ENCODE measurements at places on chromosomes 1 and 21. TPM values are rescaled to one million over a fixed set of nuclear protein-coding genes. Genes with fewer than 3 reads are reported as not detected.

Gene DDR2
- 0.21 TPM for total RNA-seq

Gene RYR2
- total RNA-seq: 0.04 TPM

DNA sequence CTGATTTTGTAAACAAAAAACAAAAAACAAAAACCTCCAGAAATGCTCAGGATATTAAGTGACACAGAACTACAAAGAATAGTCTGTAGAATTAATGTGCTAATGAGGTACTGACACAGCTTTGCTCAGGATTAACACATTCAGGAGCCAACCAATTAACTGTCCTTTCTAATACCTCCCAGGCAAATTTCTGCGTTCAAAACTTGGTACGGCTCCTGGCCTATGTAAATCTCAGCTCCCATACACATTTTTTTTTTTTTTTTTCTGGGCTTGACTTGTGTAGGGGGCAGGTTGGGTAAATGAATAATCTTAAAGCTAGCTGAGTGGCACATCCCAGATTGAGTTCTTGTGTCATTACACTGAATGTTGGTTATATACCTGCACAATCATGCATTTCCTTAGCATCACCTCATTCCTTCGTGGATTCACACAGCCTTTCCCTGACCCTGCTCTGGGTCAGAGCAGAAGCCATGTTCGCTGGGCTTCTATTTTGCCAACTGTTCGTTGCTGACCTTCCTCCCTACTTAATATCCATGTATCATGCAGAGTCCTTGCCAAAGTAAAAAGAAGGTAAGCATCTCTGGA is 12.6 kb upstream of the IER5 start:
- DNase-seq: no peak
- H3K4me1 ChIP-seq: peaks cover 6% of the 10 kb centered on the region
- H3K27me3 ChIP-seq: peaks cover 17% of the 10 kb centered on the region
- H3K36me3 ChIP-seq: no peaks in the 10 kb centered on the region

Gene IVL
- not detected for total RNA-seq

DNA sequence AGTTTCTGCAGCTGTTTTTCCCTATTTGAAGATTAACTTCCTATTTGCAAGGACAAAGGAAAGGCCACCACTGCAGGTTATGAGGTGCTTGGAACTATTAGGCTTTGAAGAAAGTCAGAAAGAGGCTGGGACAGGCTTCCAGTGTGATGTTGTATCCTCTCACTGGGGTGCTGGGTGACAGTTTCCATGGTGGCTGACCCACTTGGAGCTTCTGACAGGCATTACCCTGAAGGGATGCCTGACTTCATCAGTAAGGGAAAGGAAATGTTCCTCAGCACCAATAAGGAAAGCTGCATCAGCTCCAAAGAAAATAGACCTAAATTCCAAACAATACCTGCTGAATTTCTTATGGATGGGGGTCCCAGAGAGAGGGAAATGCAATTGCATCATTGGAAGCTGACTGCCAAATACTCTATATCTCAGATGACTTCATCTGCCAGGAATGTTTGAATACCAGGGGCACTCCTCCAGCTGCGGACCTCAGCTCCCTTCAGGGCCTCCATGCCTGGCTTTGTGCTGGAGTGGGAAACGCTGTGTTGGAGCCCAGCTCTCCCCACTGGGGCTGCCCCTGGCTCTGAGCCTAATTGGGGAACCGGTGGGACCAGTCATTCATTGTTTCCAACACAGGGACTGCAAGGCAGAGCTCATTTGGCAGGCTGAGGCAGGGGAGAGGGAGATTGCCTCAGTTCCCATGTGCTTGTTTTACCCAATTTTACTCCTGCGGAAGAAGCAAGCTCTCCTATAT is 76.6 kb downstream of the RGL1 start:
- H3K27me3 ChIP-seq: no peaks in the 10 kb centered on the region
- H3K27ac ChIP-seq: no peak overlapping the region
- H3K4me1 ChIP-seq: peaks cover 3% of the 10 kb centered on the region
- H3K4me3 ChIP-seq: no peak overlapping the region

- no peak overlapping the region for H3K4me3 ChIP-seq
- H3K27ac ChIP-seq: no peak overlapping the region
- no peak for DNase-seq
- peaks cover 6% of the 10 kb centered on the region for H3K4me1 ChIP-seq
- H3K27me3 ChIP-seq: no peaks in the 10 kb centered on the region
Observed at GRCh38 chr1:180617774-180618395, 13.9 kb upstream of the XPR1 start.

DNA sequence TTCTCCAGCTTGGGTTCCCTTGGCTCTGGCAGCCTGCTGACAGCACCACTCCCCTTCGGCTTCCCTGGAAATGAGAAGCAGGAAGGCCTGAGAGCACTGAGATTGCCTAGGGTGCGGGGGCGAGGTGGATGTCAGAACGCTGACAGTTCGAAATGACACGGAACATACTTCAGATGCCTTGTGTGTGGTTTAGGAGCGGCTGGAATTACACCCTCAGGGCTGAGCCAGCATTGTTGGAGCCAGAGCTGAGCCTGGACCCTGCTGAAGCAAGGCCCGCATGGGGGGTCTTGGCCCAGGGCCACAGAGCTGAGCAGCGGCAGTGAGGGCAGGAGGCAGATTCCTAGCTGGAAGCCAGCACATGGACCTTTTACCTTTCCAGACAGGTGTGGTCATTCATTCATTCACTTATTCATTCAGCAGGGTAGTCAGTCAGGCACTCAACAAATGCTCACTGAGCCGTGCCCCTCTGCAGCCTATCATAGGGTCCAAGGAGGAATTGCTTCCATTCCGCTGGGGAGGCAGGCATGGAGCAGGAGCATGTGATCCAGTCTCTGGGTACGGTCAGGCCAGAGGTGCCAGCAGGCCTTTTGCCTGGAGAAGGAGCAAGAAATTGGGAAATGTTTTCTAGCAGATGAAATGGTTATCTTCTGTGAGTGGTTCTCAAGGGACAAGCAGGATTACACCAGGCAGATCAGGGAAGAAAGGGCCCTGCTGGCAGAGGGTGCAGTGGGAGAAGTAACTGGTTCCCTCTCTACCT is 6.6 kb upstream of the FOXE3 start:
- H3K27me3 ChIP-seq: peaks cover 12% of the 10 kb centered on the region
- no peak overlapping the region for H3K27ac ChIP-seq
- no peaks in the 10 kb centered on the region for H3K4me1 ChIP-seq
- DNase-seq: no peak
- H3K4me3 ChIP-seq: no peak overlapping the region
- no peaks in the 10 kb centered on the region for H3K36me3 ChIP-seq

Measured in activated CD4-positive, alpha-beta T cell treated with anti-CD3 and anti-CD28 coated beads for 36 hours (primary cell).